Ammon's horn (tissue), 1 donor: ENCODE measurements at places on chromosomes 6 and 20.

GRCh38 chr6:143323729-143324470 lies 126.6 kb downstream of the ADAT2 start:
- DNase-seq: no peak

- DNase-seq: no peak
These were observed 1003.1 kb downstream of the KIF16B start for GRCh38 chr20:15570156-15570555.

DNA sequence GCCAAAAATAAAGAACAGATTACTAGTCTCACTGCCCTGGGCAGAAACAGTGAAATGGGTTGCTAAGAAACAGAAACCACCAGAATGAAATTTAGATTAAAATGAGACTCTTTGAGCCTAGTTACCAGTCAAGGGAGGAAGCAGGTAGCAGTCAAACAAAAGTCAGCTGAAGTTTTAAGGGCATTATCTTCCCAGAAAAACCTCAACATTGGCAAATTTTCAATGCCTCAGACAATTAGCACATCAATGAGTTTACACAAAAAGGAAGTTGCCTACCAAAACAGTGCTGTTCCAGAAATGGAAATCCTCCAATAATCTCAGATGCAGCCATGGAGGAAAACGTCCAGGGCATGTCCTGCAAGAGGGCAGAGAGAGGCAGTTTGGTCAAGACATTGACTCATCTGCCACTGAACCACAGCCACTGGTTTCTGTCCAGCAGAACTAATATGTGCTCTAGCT lies 399.7 kb upstream of the ADGRB3 start:
- DNase-seq: no peak

GRCh38 chr6:169266261-169266660 lies 12.6 kb upstream of the THBS2 start:
- no peak for DNase-seq

- no peak for DNase-seq
These were observed 78.5 kb upstream of the FAM184A start for GRCh38 chr6:119156757-119157505.

DNA sequence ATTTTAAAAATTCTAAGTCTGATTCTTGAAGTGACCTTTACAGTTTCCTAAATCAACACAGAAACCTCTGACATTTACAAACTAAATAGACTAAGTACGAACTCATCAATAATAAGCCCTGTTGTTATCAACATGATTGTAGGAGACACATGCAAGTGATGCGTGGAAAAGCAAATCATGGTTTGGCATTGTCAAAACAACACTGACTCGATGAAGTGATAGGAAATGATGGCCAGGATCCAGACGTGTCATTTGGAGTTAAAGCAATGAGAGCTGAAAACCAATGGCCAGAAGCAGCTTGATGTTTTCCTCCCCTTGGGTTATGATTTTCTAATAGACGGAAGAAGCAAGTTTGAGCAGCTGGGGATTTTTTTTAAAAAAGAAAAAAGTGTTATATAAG lies 117.4 kb upstream of the FAM184A start:
- DNase-seq: no peak

DNA sequence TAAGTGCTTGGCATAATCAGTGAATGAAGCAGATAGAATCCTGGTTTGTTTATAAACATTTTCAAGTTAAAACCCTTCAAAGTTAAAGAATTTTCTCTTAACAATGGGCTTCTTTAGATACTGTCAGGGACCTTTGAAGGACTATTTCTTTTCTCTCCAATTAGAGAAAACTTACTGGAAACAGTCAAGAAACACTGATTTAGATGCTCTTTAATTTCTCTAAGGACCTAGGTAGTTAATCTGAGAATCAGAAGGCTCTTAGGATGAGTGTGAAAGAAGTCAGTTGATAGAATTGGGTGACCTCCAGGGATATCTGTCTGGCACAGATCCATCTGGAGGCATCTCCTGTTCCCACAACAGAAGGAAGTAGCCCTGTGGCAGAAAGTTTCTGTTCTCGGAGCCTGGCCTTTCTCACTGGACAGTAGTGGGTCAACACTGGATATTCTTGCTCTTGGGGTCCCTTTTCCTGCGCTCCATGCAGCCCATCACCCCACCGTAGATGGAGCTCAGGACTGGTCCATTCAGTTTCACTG lies 22.5 kb downstream of the KIAA0408 start:
- no peak for DNase-seq

DNA sequence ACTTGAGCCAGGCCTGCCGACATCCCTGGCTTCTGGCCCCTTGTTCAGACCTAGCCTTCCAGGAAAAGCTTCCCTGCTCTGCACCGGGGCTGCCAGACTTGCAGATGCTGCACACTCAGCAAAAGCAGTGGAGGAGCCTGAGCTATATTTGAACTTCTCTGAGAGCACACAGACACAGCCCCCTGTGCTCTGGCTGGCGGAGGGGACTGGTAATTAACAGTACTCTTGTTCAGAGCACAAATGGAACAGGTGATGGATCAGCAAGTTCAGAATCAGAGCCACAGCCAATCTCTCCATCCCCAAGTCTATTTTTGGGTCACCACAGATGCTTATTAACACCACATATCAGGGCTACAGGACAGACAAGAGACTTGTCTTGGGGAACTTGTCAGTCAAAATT lies 27.6 kb upstream of the RIMS4 start:
- no peak for DNase-seq

DNA sequence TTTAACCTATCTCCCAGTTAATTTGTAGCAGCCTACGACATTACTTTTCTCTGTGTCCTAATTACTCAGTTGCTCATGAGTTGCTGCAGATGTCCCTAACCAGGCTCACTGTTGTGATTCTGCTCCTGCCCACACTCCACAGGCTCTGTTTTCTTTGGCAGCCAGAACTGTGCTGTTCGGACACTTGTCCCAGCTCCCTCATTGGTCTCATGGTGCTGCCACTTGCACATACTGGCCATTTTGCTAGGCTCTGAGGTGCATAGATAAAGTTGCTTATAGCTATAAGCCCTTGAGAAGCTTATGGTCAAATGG lies 55.0 kb downstream of the NOX3 start:
- peak; percentile 50 for DNase-seq

GRCh38 chr6:136604928-136605510 lies 54.8 kb upstream of the MAP7 start:
- no peak for DNase-seq

DNA sequence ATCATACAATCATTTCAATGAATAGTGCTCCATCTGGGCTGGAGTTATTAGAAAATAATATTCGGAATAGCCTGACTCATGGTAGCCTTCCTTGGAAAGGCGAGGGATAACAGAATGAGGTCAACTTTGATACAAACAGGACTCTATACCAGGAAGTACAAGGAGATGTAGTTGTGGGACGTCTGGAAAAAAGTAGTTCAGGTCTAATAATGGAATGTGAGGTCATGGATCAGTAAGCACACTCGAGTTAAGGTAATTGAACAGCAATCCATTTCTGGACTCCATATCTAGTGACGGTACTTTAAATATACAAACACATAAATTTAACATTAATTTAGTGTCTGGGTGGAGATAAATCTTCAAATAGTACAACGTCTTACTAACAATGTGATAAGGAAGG lies 1204.0 kb upstream of the ADGRB3 start:
- DNase-seq: no peak

DNA sequence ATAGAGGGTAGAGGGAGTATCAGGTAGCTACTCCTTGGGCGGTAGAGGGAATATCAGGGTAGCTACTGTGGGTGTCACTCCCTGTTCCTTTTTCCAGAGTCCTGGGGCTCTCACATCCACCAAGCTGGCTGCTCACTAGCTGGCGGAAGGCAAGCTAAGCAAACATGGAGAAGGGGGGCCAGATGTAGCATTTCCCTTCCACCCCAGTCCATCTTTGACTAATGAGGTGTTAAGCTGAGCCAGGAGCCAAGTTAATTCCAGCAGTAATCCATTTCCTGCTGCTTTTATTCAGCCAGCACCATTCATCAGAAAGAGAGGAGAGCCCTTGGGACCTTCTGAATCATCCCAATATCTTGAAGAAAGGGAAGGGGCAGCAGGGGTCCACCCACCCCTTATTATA lies 330.0 kb downstream of the ZFAND3 start:
- DNase-seq: no peak

GRCh38 chr20:25389401-25389857 lies 1.2 kb downstream of the ABHD12 start:
- DNase-seq: peak; percentile 50

GRCh38 chr20:17878912-17879602 lies 89.5 kb downstream of the SNX5 start:
- DNase-seq: no peak

DNA sequence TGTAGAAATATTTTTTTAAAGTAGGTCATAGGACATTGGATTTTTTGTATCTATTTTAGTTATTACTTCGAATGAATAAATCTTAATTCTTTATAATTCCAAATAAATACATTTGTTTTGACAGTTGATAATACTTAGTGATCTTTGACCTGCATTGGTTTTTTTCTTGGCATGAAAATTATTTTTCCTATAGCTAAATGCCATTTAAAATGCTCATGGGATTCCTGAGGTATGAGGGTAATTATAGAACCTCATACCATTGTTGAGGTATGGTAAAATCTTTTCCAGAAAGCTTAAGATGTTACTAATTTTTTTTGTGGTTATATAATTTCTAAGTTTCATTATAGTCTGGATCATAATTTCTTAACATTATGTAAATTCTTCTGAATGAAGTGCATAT lies 8.3 kb downstream of the PM20D2 start:
- DNase-seq: no peak

- DNase-seq: no peak
These were observed 152.2 kb downstream of the SYCP2 start for GRCh38 chr20:59781226-59781625.
